ENCODE measurements at places on chromosomes 2 and 18.

DNA sequence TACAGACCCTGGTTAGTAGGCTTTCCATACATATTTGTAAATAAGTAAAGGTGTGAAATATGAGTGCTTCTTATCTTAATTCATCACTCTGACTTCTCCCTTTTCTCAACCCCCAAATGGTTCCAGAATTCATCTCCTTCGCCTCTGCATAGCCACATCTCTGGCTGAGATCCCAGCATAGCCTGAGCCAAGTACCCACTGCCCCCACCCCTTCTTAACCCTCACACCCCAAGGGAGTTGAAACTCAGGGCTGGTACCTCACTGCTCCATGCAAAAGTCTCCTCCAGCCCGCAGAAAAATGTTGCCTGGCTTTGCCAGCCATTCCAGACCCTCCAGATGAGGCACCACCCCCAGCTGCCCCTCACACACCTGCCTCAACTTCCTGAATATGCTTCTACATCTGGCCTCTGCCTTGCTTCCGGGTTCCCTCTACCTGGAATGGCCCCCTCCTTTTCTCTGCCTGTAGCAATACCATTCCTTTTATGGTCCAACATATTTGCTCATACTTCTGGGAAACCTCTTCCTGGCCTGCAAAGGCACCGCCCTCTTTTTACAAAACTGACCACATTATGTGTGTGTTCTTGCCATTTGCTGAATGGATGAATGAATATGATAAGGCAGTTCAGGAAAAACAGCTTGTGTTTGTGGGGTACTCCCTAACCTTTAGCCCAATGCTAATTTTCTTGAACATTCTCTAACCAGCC, 112.8 kb downstream of the CELF4 start:
- no peak for DNase-seq

DNA sequence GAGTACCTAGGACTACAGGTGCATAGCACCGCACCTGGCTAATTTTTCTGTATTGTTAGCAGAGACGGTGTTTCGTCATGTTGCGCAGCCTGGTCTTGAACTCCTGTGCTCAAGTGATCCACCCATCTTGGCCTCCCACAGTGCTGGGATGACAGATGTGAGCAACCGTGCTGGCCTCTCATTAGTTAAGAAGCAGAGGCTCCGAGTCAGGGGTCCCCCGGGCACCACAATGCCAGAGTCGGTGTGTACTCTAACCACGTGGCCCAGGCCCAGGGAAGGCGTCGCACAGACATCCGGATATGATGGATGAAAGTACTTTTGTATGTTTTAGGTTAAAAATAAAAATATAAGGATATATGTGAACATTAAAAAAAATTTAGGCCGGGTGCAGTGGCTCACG, 28.3 kb upstream of the HPCAL1 start:
- no peak for DNase-seq

GRCh38 chr2:132676999-132677398, 7.0 kb upstream of the LYPD1 start:
- DNase-seq: no peak

- no peak for DNase-seq
These were observed 40.9 kb downstream of the KDM3A start for GRCh38 chr2:86482034-86482433.

DNA sequence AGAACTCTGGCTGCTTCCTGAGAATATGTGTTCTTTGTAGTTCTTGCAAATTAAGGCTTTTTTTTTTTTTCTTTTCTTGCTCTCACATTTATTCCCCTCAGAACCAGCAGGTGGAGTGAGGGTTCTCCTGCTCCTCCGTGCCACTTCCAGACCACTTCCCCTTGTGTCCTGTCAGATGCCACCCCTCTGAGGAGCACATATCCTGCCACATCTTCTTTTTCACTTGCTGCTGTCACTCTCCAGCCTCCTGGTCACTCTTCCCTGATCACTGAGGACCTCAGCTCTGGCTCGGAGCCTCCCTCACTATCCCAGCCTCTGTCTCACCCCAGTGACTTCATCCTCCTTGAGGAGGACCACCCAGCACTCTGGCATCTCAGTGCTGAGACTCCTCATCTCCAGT, 100.5 kb downstream of the TACR1 start:
- no peak for DNase-seq

GRCh38 chr2:41896186-41896846, 151.5 kb upstream of the PKDCC start:
- DNase-seq: no peak

DNA sequence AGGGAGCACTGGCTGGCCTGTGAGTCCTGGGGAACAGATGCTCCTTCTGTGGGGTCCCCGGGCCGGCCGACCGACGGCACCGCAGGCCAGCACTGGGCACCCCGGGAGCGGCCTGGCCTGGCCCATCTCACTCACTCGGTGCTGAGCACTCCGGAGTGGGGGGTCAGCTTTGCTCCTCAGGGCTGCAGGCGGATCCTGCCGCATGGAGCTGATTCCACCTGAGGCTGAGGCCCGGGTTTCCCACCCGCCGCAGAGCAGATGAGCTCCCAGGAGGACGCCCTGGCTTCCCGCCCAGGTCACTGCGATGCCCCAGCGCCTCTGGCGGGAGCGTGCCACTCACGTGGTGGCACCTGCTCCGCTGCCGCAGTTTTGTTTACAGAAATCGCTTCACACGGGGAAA, 418.6 kb downstream of the GALR1 start:
- no peak for DNase-seq

GRCh38 chr2:100653449-100654035, 90.7 kb downstream of the PDCL3 start:
- DNase-seq: no peak

- no peak for DNase-seq
These were observed 6.1 kb downstream of the C2orf92 start for GRCh38 chr2:97675430-97676113.

- DNase-seq: no peak
These were observed 51.4 kb downstream of the TTC39C start for GRCh38 chr18:24065906-24066305.

- DNase-seq: no peak
These were observed 328.2 kb upstream of the COL3A1 start for GRCh38 chr2:188645986-188646385.

DNA sequence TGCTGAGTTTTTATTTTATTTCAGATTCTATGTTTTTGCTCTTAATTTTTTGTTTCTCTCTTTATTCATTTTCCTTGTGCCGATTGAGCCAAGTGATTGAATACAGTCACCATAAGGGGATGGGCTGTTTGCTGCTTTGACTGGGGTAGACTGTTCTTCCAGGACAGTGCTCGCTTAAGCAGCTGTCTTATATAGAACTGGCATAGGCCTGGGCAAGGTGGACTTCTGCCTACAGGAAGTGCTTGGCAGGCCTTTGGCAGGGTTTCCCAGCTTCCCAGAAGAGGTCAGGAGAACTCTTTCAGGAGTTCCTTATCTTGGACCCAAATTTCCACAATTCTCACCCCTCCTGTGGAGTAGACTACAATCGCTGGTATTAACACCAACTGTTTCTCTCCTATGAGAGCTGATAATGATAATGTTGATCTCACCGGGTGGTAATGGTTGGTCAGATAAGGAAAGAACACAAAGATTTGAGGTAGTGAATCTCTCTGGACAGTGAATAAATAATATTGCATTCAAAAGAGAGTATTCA, 207.5 kb upstream of the ST6GAL2 start:
- DNase-seq: no peak

DNA sequence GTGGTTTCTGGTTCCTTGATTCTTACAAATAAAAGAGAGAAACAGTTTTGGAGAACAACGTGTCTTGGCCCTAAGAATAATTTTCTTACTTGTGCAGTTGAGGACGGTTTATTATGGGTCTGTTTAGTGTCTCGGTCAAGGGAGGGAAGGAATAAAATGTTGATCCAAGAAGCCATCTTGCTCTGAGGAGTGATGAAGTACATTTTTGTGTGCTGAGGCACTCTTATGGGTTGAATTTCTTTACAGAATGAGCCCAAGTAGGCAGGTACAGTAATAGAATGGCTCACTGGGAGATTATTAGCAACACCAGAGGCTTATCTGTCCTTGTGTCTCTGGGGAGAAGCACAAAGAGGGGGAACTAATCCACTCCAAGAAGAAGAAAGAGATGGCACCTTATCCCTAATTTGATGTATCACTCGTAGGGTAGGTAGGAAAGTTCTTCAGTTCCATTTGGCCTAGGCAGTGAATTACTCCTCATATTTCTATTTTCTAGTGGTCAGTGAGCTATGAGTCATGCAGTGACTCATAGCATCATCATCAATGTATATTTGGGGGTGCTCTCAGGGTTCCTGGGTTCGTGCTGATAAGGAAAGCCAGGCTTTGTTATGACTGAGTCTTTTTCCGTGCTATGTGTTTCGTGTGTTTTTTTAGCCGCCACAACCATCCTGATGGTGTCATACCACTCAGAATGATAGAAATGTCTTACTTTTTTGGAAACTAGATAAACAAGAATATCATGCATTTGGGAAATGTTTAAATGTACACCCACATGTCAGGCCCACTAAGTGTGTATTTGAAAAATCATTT, 250.1 kb upstream of the CTAGE1 start:
- DNase-seq: peak; percentile 39

- no peak for DNase-seq
These were observed 28.9 kb downstream of the MRO start for GRCh38 chr18:50790948-50791347.

DNA sequence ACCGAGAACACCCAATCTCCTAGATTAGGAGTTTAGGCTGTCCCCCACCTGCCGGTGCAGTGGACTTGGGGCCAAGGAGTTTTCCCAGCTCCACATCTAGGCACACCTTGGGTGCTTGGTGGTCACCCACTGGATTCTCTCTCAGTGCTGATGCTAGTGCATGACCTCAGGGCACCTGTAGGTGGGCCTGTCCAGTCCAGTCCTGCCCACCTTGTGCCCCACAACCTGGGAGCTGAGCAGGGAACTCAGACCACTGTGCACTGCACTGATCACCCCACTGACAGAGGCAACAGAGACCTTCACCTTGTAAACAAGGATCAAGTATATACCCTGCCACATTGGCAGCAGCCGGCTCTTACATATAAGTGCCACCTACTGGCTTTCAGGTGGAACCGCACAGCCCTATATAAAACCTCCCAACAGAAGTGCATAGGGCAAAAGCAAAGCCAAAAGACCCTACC, 12.7 kb upstream of the CDH19 start:
- DNase-seq: no peak

GRCh38 chr2:38178119-38178518, 102.2 kb upstream of the CYP1B1 start:
- no peak for DNase-seq

GRCh38 chr2:168289880-168290279, 42.5 kb upstream of the STK39 start:
- no peak for DNase-seq
